ENCODE measurements at places on chromosomes 11 and 22. TPM values are rescaled to one million over a fixed set of nuclear protein-coding genes. Genes with fewer than 3 reads are reported as not detected.

OR5F1 gene
- not detected for total RNA-seq

GRCh38 chr11:33899400-33900037 is 7.6 kb upstream of the LMO2 start:
- H3K27ac ChIP-seq, result no peak overlapping the region
- H3K36me3 ChIP-seq, result no peaks in the 10 kb centered on the region
- no peak for DNase-seq
- H3K4me1 ChIP-seq, result peaks cover 15% of the 10 kb centered on the region
- peaks cover 62% of the 10 kb centered on the region for H3K27me3 ChIP-seq
- H3K4me3 ChIP-seq, result no peak overlapping the region

DNA sequence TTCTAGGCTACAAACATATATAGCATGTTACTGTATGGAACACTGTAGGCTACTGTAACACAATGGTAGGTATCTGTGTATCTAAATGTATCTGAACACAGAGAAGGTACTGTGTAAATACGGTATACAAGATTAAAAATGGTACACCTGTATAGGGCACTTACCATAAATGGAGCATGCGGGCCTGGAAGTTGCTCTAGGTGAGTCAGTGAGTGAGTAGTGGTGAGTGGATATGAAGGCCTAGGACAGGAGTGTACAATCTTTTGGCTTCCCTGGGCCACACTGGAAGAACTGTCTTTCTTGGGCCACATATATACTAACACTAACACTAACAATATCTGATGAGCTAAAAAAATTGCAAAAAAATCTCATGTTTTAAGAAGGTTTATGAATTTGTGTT is 21.4 kb downstream of the RNF141 start:
- no peak overlapping the region for H3K27ac ChIP-seq
- peaks cover 17% of the 10 kb centered on the region for H3K36me3 ChIP-seq
- H3K4me3 ChIP-seq, result no peak overlapping the region
- no peak for DNase-seq
- H3K4me1 ChIP-seq, result no peaks in the 10 kb centered on the region

DNA sequence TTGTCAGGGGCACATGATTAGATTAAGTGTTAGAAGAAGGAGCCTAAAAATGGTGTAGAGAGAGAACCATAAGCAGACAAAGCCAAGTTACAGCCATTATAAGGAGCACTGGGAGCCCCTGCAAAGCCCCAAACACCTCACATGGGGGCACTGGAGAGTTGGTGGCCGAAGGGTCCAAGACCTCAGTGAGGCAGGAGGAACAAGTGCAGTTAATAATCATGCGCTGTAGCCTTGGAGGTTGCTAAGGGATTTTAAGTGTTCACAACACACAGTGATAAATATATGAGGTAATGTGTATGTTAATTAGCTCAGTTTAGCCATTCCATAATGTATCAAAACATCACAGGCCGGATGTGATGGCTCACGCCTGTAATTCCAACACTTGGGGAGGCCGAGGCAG is 54.4 kb upstream of the JAM3 start:
- no peak overlapping the region for H3K27ac ChIP-seq
- H3K4me3 ChIP-seq, result no peak overlapping the region
- peaks cover 53% of the 10 kb centered on the region for H3K27me3 ChIP-seq
- no peaks in the 10 kb centered on the region for H3K4me1 ChIP-seq

DNA sequence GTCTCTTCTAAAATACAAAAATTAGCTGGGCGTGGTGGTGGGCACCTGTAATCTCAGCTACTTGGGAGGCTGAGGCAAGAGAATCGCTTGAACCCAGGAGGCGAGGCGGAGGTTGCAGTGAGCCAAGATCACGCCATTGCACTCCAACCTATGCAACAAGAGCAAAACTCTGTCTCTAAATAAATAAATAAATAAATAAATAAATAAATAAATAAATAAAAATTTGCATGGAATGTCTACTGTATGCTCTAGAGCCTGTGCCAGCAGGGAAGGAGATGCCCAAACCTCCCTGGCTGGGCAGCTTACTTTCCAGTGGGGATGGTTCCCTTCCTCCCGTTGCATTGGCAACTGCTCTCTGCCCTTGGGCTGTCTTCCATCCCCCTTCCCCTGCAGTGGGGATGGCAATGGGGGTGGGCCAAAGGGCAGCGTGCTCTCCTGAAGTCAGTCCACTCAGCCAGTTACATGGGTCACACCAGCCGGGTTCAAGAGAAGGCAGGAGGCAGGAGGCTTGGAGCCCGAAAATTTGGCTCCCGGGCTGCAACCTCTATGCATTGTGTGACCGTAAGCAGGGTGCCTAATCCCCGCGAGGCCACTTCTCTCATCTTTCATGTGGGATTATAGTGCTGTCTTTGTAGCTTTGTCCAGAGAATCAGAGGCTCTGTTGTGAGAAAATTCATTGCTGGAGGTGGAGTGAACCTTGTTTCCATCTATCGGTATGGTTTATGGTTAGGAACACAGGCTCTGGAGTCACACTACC is 1.4 kb upstream of the LRRC10B start:
- H3K4me1 ChIP-seq, result peaks cover 13% of the 10 kb centered on the region
- no peaks in the 10 kb centered on the region for H3K36me3 ChIP-seq
- H3K27ac ChIP-seq, result no peak overlapping the region
- DNase-seq, result no peak
- H3K27me3 ChIP-seq, result peaks cover 42% of the 10 kb centered on the region

GRCh38 chr11:65266210-65266609 is 4.4 kb downstream of the POLA2 start:
- peak overlapping the region; percentile 37 for H3K27ac ChIP-seq
- no peak for DNase-seq
- H3K4me1 ChIP-seq, result peaks cover 41% of the 10 kb centered on the region

DNA sequence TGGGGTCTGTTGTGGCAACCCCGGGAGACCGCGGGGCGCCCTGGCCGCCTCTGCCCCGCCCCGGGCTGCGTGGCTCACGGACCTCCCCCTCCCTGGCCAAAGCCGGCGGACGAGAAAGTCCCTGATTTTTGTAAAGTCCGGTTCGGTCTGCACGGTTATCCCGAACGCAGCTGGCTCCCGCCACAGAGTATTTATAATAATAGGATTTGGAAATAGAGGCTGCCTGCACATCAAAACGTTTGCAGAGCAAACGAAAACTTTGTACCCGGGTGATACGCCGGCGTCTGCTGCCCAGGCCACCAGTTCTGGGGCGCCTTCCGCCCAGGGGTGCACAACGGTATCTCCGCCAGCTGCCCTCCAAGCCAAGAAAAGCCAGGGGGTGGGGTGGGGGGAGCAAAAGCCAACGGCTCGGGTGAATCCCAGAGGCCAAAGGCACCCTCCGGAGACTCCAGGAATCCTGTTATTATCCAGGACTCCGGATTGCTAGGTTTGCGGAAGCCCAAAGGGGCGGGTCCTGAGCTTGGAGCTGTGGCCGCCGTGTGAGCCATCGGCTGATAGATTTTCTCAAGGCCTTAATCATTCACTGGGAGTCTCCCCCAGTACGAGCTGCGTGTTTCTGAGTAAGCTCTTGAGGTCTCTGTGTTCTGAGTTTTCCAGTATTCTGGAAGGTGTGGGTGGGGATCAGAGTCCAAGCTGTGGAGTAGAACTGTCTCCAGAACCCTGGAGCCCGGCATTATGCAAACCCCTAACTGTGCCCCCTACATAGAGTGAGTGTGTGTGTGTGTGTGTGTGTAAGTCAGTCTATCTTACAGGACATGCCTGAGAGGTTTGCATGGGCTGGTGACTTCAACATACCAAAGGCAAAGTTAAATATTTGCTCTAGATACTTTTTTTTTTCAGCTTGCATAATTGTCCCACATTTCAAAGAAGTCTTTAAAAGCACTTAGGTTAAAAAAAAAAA is 673 bp upstream of the SHANK2 start:
- H3K27me3 ChIP-seq, result peaks cover 37% of the 10 kb centered on the region
- no peaks in the 10 kb centered on the region for H3K4me1 ChIP-seq
- no peak for DNase-seq
- H3K4me3 ChIP-seq, result no peak overlapping the region
- no peaks in the 10 kb centered on the region for H3K36me3 ChIP-seq

- H3K27me3 ChIP-seq, result no peaks in the 10 kb centered on the region
- H3K4me3 ChIP-seq, result no peak overlapping the region
- no peak overlapping the region for H3K27ac ChIP-seq
- no peak for DNase-seq
- H3K36me3 ChIP-seq, result peaks cover 15% of the 10 kb centered on the region
These were observed 149.4 kb downstream of the WNT11 start for GRCh38 chr11:76056876-76057275.

- no peak for DNase-seq
- peaks cover 43% of the 10 kb centered on the region for H3K4me1 ChIP-seq
- H3K27ac ChIP-seq, result no peak overlapping the region
- no peak overlapping the region for H3K4me3 ChIP-seq
These were observed 71.2 kb downstream of the LRRC32 start for GRCh38 chr11:76599041-76600013.

DNA sequence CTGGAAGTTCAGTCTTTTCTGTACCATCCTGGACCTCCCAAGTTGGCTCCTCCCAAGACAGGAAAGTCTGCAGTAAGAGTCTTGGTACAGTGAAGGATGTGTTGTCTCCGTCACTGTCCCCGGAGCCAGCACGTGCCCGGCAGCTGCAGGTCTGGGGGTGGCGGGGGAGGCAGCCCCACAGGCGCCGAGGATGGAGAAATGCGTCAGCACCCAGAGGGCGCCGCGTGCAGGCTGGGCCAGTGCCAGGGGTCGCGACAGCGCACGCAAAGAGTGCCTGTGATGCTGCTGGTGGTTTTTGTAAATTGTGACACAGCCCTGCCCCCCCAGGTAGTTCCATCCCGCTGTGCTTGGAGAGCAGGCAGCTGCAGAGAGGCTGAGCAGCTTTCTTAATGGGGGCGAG is 1200.5 kb downstream of the BRD1 start:
- no peak overlapping the region for H3K4me3 ChIP-seq
- H3K27me3 ChIP-seq, result peaks cover 19% of the 10 kb centered on the region
- H3K27ac ChIP-seq, result no peak overlapping the region

KDM4E gene
- total RNA-seq, result not detected

DNA sequence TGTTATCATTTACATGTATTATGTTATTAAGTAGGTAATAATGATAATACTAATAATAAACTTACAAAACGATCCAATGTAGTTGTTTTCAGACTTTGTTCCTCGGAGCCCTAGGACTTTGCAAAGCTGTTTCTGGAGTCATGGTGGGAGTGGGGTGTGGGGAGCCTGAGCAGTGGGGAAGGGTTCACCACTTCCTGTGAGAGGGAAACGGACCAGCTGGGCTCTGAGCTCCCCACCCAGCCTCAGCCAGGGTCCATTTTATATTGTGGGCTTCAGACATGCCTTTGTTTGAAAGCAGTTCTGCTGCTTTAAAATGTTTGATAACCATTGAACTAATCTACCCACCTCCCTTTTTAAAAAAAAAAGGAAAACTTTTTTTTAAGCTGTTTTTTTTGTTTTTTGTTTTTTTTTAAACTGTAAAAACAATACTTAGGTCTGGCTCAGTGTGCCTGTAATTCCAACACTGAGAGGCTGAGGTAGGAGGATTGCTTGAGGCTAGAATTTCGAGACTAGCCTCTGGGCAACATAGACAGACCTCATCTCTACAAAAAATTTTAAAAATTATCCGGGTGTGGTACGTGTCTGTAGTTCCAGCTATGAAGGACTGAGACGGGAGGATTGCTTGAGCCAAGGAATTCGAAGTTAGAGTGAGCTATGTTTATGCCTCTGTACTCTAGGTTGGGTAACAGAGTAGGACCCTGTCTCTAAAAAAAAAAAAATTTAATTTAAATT is 7.0 kb downstream of the SERPING1 start:
- H3K4me3 ChIP-seq, result no peak overlapping the region
- H3K27ac ChIP-seq, result no peak overlapping the region
- peaks cover 27% of the 10 kb centered on the region for H3K27me3 ChIP-seq
- peaks cover 5% of the 10 kb centered on the region for H3K4me1 ChIP-seq
- no peaks in the 10 kb centered on the region for H3K36me3 ChIP-seq

DNA sequence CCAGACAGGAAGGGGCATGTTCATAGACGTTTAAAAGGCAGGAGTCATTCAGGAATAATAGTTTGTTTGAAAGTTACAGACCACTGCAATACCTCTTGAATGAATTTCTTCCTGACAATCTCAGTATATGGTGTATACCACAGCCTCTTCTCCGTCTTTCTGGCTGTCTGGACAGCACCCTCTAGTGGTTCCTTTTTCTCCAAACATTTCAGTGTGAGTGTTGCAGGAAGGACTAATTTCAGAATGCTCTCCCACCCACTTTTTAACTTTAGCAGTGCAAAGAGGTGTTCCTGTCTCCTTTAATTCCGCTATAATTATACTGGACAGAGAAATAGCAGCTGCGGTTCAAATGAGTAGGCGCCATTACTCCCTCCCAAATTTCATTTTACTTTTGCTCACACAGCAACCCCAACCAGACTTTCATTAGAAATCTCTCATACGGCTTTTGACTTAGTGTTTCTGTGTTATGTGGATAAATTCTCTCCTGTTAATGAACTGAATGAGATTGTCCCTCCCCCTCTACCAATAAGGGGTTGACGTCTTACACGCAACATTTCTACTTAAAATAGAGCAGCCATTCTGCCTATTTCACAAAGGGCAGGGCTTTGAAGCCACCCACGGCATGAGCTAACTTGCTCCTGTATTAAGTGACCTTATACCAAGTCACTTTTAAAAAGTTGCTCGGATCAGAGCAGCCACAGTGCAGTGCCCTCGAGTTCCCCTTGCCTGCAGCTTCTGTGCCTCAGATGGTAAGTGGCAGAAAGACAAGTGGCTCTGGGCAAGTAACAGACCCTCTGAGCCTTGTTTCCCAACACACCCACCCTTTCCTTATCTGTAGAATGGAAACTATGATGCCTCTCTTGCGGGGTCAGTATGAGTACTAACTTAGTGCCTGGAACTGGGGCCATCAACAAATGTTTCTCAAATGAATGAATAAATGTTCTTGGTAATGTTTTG is 368.6 kb downstream of the OPCML start:
- peak; percentile 23 for DNase-seq
- H3K27me3 ChIP-seq, result no peaks in the 10 kb centered on the region
- H3K4me1 ChIP-seq, result no peaks in the 10 kb centered on the region

DNA sequence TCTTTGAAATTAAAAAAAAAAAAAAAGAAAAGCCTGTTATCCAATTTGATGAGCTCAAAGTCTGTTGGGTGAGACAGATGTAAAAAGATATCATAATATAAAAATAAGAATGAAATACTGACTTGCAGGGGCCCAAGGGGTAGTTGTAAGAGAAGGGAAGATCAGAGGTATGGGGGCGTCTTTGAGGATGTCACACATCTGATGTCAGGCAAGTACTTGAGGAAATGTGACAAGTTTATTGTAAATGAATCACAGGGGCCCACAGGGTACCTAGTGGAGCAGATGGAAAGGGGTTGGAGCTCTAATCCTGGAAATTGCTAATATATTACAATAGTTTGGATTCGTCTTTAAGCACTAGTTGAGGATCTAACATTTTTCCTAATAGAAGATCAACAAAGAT is 131.6 kb downstream of the MAML2 start:
- no peak overlapping the region for H3K4me3 ChIP-seq
- DNase-seq, result no peak
- peaks cover 76% of the 10 kb centered on the region for H3K4me1 ChIP-seq
- H3K27me3 ChIP-seq, result no peaks in the 10 kb centered on the region

All from activated CD8-positive, alpha-beta T cell treated with anti-CD3 and anti-CD28 coated beads, Interleukin-2, amount 10 ng/mL, durations not matched to agents 7 days and 5 days (primary cell).